ENCODE measurements at places on chromosomes 5 and 9.

GRCh38 chr9:9283159-9283986, 1329.4 kb downstream of the PTPRD start:
- DNase-seq = no peak

DNA sequence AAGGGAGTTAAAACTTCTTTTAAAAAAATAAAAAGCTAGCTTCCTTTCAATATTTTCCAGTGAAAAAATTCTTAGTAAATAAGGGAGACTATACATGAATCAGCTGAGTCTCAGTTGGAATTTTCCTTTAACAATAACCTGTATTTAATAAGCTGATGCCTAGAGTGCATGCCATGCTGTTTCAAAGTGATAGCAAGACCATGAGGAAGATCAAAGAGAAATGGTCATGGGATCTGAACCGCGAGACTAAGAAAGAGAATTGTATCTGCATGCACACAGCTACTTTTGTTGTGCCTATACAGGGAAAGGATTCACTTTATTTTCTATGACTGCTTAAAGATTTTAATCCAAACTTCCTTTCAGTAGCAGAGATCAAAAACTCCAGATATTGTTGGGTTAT, 2217.0 kb downstream of the MAT2B start:
- no peak for DNase-seq

DNA sequence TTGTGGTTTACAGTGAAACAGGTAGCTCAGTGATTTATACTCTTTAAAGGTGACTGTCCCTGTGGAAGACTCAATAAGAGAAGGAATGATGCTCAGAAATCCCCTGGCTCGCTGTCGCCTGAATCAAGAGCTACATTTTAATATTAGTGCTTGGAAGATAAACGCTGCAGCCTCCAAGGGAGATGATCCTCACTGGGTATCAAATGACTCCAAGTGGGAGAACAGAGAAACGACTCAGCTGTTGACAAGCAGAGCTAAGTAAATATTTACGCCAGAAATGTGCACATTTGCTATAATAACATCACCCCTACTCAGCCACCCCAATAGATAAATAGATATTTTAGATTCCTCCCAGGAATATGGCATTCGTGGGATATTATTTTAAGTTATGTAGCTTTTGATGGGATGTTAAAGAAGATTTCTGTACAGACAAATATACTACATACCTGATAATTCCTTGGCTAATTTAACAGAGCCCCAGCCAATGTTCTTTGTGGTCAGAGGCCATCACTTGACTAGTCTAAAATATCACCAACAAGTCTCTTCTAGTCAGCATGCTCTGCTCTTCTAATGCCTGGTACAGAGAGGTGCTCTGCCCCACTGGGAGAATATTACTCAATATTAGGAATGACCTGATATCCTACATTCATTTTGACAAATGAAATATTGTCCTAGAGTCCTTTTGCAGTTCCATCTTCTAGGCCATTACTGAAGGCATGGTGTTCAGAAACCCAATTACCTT, 18.3 kb upstream of the CCDC192 start:
- no peak for DNase-seq

DNA sequence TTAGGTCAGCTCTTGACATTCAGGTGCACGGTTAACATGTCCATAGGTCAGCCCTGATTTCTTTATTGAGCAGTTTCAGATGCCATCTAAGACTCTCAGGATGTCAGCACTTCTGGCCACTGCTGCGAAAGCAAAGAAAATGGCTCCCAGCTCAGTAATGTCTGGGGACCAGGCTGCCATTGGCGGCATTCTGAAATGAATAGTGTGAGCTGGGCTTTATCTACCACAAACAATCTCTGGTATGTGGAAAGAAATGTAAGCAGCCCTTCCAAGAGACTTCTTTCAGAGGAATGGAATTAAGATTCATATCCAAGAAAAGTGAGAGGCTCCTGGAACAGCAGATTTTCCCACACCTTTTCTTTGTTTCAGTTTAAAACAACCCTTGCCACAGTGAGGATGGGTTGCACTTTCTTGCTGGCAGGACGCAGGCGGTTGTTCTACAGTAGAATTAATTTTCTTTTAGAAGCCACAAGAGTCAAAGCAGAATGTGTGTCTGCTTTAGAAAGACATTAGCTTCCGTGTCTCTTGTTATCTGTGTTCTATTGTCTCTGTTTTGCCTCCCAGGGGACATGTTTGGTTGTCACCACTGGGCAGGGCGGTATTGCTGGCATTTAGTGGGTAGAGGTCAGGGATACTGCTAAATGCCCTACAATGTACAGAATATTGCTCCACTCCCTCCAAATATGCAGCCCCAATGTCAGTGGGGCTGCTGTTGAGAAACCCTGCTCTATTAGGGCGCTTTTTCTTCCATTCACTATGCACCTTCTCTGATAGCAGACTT, 149.9 kb upstream of the ANKH start:
- DNase-seq = no peak

GRCh38 chr5:127549551-127549950, 32.1 kb downstream of the PRRC1 start:
- no peak for DNase-seq

- DNase-seq = no peak
Observed at GRCh38 chr5:59956130-59956783, 62.7 kb upstream of the PDE4D start.

GRCh38 chr9:103707181-103707580, 386.9 kb upstream of the SMC2 start:
- no peak for DNase-seq

DNA sequence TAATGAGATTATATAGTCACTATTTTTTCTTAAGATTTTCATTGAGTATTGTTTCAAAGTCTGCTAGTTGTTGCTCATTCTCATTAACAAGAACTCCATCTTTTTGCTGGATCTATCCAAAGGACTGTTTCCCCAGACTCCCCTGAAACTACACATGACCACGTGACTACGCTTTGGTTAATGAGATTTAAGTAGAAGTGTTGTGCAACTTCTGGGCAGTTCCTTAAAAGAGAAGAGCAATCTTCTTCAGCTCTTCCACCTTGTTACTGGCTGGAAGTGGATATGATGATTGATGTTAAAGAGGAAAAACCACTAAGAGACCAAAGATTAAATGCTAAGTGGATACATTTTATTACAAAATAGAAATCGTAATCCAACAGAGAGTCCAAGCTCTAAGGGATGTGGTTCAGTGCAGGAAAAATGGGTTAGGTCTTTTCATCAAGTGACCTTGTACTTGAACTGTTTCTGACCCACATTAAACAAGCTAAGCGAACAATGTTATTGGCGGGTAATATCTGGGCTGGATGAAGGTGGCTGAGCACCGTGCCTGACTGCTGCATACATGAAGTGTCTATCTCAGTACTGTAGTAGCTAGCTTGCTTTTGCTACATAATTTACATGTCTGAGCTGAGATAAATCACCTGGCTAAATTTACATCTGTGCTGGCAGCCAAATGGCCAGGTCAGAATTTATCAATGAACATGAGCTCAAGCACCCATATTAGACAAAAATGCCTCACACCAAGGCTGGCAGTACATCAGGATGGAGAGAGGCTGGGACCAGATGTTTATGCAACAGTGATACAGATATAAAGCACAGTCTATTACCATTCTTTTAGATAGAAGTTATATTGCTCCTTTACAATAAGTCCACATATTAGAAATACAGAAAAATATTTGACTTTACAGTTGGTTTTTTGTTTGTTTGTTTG, 7.5 kb upstream of the CTNNAL1 start:
- DNase-seq = no peak

DNA sequence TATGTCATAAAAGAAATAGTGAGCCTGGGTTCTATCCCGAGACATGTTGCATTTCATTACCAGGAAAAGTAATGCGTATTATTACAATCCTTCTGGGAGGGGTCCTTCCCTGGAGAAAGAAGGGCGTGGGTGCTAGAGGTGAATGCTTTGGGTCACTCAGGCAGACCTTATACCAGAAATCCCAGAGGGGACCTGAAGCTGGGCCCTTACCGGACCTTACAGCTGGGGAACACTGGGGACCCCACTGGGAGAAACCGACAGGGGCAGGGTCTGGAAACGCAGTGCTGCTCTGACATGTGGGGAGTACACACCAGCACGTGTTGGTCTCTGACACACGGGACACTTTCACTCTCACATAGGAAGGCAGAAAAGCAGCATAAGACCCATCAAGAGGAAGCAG, 71.3 kb downstream of the LMNB1 start:
- DNase-seq = no peak

DNA sequence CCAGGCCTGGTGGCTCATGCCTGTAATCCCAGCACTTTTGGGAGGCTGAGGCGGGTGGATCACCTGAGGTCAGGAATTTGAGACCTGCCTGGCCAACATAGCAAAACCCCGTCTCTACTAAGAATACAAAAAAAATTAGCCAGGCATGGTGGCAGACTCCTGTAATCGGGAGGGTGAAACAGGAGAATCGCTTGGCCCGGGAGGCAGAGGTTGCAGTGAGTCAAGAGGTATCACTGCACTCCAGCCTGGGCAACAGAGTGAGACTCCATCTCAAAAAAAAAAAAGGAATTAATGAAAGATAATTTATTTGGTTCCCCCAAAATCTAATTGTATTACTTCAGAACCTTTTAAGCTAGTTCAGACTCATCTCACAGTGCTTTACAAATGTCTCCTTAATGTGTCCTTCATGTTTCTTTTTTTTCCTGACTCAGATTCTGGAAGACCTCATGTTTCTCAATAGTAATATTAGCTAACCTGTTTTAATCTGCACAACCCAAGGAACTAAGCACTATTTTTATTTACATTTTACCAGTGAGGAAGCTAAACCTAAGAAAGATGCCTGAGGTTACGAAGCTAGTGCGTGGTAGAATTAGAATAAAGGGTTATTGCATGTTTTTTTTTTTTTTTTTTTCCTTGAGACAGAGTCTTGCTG, 15.1 kb downstream of the FAF2 start:
- DNase-seq = no peak

- DNase-seq = no peak
Observed at GRCh38 chr5:101897914-101898313, 398.2 kb downstream of the SLCO4C1 start.

DNA sequence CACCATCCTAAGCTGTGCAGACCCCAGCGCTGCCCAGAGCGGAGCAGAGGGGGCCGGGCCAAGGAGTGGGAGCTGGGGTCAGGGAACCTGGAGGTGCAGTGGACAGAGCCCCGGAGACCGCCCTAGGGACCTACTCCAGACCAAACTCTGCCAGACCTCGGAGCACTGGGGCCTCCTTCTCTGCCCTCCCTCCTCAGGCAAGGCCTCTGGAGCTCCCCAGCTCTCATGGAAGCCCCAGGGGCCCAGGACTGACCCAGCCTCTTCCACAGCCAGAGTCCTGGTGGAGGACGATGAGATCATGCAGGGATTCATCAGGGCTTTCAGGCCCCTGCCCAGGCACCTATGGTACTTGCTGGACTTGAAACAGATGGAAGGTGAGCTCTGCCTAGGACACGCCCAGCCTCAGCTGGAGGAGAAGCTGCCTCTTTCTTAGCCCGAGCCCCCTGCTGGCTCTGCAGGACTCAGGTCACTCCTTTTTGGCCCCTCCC, 3.6 kb downstream of the PAEP start:
- DNase-seq = no peak

GRCh38 chr5:34832568-34832967, 6.4 kb upstream of the TTC23L start:
- no peak for DNase-seq

Measured in pulmonary artery endothelial cell (primary cell).